ENCODE measurements at places on chromosomes 16 and 17.

DNA sequence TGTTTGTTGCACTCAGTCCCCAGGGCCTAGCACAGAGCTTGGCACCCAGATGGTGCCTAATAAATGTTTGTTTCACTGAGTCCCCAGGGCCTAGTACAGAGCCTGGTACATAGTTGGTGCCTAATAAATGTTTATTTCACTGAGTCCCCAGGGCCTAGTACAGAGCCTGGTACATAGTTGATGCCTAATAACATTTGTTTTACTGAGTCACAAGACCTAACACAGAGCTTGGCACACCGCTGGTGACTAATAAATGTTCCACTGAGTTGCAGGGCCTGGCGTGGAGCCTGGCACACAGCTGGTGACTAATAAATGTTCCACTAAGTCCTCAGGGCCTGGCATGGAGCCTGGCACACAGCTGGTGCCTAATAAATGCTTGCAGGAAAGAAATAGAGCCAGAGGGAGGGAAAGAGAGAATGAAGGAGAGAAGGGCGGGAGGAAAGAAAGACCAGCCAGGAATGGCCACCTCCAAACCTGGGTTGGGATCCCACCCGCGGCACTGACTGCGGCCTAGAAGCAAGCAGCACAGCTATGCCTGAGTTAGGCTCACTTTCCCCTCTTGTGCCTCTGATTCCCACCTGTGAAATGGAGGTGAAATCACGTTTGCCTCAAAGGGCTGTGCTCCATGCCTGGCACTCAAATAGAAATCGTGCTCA lies 7.5 kb downstream of the SLC5A11 start:
- no peak for DNase-seq

DNA sequence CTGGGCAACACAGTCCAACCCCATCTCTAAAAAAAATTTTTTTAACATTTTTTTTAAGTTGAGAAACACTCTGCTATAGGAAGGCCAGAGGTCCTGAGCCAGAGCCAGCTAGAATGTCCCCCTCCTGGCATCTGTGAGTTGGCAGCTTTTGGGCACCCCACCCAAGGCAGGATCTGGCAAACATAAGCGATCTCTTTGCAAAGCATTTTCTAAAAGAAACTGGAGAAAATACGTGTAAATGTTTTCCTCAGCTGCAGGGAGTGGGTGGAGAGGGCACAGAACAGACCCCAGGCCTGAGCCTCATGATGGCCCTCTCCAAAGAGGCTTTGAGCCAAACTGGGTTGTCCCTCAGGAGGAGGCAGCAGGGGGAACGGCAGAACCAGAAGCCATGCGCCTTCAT lies 11.7 kb downstream of the CAVIN1 start:
- no peak for DNase-seq

- DNase-seq: no peak
These were observed 93.8 kb downstream of the IRF8 start for GRCh38 chr16:85992779-85993178.

DNA sequence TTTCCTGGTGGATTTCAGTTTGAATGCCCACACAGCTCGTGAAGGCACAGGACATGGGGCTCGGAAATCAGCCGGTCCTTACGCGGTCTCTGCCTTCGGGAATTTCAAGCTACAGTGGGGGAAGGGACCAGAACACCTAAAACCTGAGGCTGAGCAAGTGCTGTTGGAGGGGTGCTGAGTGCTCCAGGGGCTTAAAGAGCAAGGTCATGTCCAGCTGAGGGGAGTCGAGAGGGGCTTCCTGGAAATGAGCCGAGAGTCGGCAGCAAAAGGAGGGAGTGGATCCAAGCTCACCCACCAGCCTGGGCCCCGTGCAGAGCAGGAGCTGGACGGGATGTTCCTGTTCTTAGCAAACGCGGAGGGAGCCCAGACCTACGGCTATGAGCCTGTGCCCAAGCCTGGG lies 73.2 kb upstream of the RPL38 start:
- DNase-seq: no peak

DNA sequence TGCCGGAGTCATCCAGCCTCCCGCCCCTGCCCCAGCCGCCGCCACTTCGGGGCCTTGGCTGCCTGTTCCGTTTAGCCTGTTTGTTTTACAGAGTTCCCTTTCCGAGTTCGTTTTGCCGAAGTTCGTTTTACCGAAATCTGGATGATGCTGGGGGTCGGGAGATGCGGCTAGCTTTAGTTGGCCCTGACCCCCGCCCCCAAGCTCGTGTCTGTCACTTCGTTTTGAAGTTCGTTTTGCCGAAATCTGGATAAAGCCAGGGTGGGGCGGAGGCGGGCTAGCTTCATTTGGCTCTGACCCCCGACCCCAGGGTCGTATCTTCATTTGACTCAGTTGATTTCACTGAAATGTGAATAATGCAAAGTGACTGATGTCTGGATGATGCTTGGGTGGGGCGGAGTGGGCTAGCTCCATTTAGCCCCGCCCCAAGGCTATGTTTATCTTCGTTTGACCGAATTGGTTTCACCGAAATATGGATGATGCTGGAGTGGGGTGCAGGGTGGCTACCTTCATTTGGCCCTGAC lies 591 bp downstream of the PSMD7 start:
- DNase-seq: no peak

DNA sequence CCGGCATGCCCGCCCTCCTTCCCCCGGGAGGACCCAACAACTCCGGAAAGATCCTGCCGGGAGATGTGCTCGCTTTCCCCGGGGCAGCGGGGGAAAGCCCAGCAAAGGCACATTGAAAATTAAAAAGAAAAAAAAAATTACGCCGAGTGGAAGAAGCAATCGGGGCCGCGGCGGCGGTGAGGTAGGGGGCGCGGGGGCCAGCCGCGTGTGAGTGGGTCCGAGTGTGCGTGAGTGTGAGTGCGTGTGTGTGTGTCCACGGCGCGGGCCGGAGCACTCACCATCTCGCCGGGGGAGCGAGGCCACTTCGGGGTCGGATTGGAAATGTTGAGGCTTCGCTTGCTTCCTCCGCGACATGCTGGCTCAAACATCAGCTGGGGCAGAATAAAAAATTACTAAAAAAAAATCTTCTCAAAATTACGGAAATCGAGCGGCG lies at the start of gene SALL1:
TSS of gene SALL1 (minus strand) at position 383 of the 433 bp plus-strand sequence. CDS start at position 354, 29 bp downstream.
- DNase-seq: no peak

GRCh38 chr17:43958748-43959352 lies 5.1 kb upstream of the PYY start:
- DNase-seq: no peak

- no peak for DNase-seq
These were observed 27.1 kb downstream of the TBC1D3B start for GRCh38 chr17:36149296-36149820.

DNA sequence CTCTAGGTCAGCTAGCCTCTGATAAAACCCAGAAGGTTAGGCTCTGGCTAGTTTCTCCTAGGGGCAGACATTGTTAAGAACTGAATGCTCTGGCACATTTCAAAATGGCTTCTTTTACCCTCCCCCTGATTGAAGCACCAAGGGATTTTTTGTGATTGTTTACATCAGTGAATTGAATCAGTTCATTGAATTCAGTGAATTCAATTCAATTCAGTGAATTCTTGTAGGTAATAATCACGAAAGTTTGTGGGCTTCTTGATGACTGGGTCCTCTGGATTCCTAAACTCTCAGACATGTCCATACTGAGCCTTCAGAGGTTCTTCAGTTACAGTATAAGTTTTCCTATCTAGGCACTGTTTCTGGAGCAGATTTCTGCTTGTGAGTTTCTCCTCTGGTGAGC lies 135.2 kb upstream of the ELAC2 start:
- DNase-seq: no peak

DNA sequence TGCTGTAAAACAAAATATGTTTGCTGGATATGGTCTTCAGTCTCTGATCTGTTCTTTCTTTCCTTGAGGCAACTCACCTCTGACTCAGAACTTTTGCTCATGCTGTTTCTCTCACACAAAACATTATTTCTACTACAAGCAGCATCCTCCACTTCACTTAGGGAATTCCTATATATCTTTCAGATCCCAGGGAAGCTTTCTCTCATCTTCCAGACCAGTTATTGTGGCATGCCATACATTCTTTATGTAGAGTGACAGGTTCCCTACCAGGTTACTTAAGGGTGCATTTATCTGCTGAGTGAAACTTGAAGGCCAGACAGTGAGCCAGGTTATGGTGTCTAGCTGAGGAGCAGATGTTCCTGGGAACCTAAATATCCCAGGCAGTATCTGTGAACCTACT lies 1226.0 kb downstream of the CDH8 start:
- no peak for DNase-seq

GRCh38 chr17:50872710-50873424 lies 6.7 kb upstream of the TOB1 start:
- DNase-seq: no peak

DNA sequence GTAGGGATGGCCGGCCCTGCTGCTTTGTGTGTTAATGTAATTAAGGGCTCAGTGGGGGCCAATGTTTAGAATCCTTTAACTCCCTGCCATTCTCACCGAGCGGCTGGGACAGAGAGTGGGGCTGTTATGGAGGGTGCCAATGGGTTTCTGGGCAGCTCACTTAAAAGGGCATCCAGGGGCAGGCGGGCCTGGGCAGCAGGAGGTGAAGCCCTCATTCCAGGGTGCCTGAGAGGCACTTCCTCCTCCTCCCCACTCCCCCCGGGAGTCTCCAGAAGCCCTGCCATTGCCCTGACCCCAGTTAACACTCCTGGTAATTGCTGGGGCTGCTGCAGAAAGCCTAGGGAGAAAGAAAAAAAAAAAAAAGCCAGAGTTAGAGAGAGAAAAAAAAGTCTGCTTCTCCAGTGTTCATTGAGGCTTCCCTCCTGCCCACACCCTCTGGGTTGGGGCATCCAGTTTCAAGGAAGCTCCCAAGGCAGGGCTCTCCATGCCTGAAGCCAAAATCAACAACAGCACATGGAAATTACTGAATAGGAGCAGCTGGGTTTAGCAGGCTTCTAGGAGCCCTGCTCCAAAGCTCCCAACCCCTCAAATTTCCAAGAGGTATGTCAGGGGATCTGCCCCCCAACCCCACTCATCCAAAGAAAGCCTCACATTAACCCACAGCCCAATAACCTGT lies 28.0 kb downstream of the CUEDC1 start:
- DNase-seq: no peak

DNA sequence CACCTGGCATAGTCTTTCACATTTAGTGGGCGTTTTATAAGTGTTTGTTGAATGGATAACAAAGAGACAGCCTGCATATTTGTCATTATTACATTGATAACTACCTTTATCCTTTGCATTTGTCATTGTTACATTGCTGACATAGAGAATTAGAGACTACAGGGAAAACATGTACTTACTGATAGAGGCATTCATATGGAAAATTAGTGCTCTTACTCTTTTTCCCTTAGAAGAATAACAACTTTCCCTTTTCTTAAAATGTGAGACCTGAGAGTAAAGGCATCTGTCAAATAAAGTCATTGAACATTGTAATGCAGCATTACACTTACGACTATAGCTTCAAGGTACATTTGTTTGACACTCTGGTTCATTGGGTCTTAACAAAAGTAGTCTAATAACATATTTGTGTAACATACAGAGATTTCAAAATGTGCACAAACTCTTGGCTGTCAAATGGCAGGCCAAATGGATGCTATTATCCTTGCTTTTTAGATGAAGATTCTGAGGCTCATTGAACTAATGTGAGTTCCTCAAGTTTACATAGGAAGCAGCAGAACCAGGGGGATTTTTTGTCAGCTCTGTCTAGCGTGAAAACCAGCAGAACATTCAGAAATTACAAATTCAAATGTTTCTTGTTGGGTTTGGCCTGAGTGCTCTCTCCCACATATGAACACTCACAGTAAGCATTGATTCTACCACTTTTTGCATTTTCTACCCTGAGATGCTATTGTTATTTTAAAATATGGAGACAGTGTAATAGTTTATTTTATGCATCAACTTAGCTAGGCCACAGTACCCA lies 28.5 kb downstream of the SMIM36 start:
- DNase-seq: no peak

- no peak for DNase-seq
These were observed at the start of gene GSG1L for GRCh38 chr16:28063591-28064061. Gene GSG1L, minus strand, starts transcription at chr16:28063714. Its CDS starts 290 bp downstream, at chr16:28063424.

- no peak for DNase-seq
These were observed 28.0 kb upstream of the UBE2G1 start for GRCh38 chr17:4394208-4395110.

- DNase-seq: no peak
These were observed 787 bp downstream of the NT5C start for GRCh38 chr17:75130632-75131277.

- DNase-seq: no peak
These were observed 64.1 kb downstream of the SLC5A11 start for GRCh38 chr16:24909856-24910255.

DNA sequence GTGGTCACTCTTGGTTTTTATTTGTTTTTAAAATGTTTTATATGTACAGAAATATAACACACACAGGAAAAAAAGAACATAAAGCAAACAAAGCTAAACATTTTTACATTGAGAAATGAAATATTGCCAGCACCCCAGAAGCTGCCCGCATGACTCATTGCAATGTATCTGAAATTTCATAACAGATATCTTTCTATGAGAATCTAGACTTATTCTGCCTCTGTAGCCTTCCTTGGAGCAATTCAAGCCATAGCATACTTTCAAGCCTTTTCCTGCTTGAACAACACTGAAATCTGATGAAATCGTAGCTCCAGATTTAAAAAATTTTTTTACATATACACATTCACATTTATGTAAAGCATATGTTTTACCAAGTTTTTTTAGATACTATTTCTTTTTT lies 86.9 kb downstream of the RBBP6 start:
- DNase-seq: no peak

- DNase-seq: no peak
These were observed 51.7 kb downstream of the WNT3 start for GRCh38 chr17:46766493-46767491.

DNA sequence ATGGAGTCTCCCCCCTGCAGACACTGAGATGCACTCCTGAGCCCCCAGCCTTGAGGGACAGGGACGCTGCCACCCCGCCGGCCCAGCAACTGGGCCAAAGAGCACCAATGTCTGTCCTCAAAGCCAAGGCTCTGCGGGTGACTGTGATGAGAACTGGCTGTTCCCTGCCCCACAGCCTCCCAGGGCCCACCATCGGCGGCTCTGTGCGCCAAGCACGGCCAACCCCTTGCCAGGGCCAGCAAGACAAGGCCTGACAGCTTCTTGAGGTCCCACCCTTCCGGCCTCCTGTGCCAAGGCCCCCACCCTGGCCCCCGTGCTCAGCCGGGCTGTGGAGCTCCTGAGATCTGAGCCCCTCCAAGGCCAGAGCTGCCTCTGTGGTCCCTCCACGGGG lies 34.2 kb upstream of the PABPN1L start:
- DNase-seq: no peak

DNA sequence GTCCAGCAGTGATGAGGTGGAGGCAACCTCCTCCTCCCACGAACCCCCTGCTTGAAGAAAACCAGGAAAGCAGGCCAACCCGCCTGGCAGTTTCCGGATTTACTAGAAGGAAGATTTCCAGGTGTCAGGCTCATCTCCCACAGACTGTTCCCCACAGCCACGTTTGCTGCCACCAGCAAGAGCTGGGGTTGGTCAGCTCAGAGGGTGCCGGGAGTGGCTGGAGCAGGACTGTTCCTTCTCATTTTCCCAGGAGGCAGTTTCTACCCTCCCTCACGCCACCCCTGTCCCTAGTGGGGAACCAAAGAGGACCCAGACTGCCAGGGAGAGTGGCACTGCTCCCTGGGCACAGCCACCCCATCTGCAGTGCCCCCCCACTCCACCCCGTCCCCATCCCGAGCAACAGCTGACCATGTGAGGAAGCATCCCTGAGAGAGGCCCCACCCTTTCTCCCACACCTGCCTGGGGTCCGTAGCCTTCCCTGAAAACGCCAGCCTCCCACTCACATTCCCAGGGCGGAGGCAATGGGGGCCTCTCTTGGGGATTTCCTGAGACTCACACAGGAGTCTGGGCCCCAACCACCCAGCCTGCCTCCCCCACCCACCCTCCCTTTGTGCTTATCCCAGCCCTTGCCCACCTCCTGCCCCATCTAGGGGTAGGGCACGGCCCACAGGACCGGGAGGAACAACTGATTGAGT lies 5.9 kb downstream of the KRT17 start:
- no peak for DNase-seq
